ENCODE measurements at places on chromosomes 2 and 18.
A peak's percentile ranks its signal among the peaks of the same experiment; 100 is the strongest.

DNA sequence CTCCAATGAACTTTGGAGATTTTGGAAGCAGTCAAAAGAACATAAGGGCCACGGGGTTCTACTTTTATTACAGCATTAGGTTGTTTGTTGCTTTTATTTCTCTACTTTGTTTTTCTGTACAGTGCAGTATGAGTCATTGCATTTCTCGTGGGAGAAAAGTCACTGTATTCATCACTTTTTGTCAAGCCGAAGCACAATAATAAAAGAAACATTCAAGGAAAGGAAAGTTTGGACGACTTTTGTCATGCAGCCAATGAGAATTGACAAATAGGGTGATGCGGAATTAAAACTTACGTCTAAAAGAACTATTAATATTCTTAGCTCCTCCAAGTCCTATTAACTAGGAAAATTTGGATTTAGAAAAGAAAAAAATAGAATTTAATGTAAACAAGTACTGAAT lies 209.9 kb downstream of the TMEM182 start:
- no peak for DNase-seq

GRCh38 chr2:25821225-25822056 lies 56.8 kb downstream of the ASXL2 start:
- DNase-seq, result no peak

GRCh38 chr2:76731157-76731556 lies 791.0 kb downstream of the LRRTM4 start:
- DNase-seq, result no peak

GRCh38 chr2:71275939-71276310 lies 49.0 kb upstream of the PAIP2B start:
- no peak for DNase-seq

DNA sequence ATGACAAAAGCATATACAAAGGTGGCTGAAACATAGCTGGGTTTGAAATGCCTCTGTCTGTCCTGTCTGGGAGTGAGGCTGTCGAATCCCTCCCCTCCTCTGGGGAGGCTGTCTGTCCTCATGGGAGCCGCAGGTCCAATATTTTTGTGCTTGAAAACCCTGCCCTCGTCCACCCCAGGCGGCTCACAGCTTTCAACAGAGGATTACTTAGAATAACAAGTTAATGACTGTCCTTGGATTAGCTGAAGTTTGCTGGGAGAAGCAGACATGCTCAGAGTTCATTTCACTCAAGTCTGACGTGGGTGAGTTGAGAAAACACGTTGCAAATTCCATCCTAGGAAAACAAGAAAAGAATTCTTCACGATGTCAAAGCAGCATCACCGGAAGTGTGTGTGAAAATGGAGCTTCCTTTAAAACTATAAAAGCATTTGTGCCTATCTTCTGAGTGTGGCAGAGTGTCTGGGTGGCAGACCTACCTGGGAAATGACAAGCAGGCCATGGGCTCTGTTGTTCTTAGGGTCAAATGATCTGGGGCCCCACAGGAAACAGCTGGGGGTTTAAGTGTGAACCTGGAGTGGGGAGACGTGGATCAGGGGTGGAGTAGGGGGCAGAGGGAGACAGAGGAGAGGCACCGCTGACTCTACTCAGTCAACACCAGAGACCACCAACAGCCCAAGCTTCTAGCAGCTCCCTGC lies 77.1 kb downstream of the DDX1 start:
- DNase-seq, result no peak

DNA sequence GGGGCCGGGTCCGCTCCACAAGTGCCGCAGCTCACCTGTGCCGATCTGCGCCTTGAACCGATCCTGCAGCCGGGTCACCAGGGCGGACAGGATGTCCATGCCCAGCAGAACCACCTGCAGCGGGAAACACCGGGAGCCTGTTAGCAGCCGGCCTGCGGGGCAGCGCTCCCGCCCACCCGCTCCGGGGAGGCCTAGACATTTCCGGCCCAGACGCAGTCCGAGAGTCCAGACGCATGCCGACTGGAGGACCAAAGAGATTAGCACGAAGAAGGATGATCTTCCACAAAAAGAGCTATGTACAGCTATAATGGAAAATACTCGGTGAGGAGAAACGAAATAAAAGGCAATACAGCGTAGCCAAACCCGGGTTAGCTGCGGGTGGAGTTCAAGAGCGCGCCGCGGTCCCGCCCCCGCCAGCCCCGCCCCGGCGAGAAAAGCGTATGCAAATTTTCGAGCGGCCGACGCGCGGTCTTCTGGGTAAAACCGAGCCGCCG lies 421 bp upstream of the RNU4ATAC start:
- peak; percentile 80 for DNase-seq

- no peak for DNase-seq
Observed at GRCh38 chr2:225042800-225043167, 516 bp upstream of the DOCK10 start.

- no peak for DNase-seq
Observed at GRCh38 chr2:63984606-63985359, 34.4 kb downstream of the VPS54 start.

DNA sequence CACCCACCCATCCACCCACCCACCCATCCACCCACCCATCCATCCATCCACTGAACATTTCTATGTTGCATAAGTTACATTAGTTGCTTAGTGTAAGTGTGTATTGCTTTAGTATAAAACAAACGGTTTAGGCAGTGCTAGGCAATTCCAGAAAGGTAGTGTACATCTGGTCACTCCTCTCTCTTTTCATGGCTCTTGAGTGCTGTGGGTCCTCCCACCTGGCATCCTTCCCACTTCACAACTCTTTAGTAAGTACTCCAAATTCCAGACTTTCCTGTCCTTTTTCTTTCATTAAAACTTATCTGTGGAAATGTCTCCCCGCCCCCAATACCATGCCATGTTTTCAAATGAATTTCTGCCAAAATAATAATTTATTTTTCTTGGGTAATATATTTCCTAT lies 122.5 kb downstream of the PLEKHM3 start:
- DNase-seq, result no peak

- no peak for DNase-seq
Observed at GRCh38 chr2:148721991-148722777, 77.6 kb downstream of the EPC2 start.

DNA sequence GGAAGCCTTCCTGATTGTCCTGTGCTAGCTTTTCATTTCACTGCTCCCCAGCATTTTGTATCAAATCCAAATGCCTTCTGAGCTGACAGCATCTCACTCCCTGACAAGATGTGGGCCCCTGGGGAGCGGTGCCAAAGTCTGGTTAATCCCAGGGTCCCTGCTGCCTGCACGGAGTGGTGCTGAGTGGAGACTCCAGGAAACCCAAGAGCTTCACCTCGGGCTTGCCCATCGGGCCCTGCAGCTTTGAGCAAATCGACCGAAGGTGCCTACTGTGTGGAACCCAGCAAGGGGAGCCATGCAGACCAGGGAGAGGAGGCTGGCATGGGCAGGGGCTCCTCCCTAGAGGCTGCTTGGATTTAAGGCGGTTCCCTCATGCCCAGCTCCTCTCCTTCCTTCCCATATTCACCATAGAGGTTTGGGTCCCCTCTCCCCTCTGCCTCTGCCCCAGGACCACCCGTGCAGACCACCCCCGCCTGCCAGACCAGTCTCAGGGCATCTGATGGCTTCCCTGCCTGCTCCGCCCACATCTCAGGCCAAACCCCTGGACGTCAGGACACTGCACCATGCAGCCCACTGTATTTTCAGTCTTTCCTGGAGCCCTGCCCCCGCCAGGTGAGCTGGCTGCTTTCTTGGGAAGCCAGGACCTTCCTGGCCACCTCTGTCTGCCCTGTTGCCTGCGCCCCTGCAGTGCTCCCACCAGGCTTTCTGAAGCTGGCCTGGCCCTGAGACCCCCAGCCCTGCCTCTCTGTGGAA lies 37.8 kb downstream of the RRM2 start:
- DNase-seq, result no peak

DNA sequence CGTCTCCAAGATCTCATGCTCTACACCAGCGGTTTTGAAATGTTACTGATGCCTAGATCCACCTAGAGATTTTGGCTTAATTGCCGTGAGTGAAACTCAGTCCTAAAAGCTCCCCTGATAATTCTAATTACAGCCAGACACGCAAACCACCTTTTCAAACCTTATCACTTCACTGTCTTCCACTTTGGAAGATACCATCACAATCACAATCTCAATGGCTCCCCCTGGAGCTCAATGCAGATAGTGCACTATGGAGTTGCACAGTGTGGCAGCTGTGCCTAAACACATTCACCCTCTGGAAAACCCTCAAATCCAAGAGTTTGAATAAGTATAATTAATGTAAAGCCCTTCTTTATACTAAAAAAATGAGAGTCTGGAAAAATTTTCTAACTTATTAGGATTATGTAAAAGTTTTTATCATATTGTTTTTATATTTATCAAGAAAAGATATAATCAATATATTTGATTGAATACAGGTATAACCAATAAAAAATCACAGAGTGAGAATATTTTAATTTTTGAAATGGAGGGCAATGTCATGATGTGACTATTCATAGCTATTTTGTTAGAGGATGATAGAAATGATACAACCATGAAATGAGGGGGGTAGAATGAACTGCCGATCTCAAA lies 102.9 kb upstream of the SLC8A1 start:
- peak; percentile 37 for DNase-seq

- no peak for DNase-seq
Observed at GRCh38 chr2:36404318-36404717, 48.7 kb downstream of the CRIM1 start.

GRCh38 chr2:38353402-38353801 lies 23.7 kb downstream of the ATL2 start:
- no peak for DNase-seq

GRCh38 chr18:8609659-8610458 lies 622 bp downstream of the RAB12 start:
- no peak for DNase-seq

- DNase-seq, result no peak
Observed at GRCh38 chr18:22285361-22286140, 116.2 kb downstream of the GATA6 start.

- no peak for DNase-seq
Observed at GRCh38 chr2:106098081-106098480, 96.0 kb downstream of the UXS1 start.

GRCh38 chr2:18299423-18300212 lies 260.8 kb downstream of the RDH14 start:
- peak; percentile 0 for DNase-seq

GRCh38 chr2:170665743-170666142 lies 49.4 kb upstream of the SP5 start:
- no peak for DNase-seq

DNA sequence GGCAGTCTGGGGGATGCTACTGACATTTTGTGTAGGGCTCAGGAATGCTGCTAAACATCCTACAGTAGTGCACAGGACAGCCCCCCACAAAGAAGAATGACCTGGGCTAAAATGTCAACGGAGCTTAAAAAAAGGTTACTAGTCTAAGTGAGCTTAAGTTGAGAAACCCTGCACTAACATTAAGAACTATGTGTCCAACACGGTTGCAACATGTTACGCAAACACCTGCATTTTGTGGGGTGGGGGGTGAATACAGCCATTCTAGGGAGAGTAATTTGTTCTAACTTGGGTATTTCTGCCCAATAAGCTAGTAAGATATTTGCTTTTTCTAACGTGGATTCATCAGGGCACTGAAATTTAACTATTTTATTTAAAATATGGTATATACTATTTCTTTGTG lies 57.9 kb downstream of the SLC8A1 start:
- DNase-seq, result no peak

- DNase-seq, result peak; percentile 12
Observed at GRCh38 chr2:164514491-164514890, 106.8 kb downstream of the GRB14 start.

DNA sequence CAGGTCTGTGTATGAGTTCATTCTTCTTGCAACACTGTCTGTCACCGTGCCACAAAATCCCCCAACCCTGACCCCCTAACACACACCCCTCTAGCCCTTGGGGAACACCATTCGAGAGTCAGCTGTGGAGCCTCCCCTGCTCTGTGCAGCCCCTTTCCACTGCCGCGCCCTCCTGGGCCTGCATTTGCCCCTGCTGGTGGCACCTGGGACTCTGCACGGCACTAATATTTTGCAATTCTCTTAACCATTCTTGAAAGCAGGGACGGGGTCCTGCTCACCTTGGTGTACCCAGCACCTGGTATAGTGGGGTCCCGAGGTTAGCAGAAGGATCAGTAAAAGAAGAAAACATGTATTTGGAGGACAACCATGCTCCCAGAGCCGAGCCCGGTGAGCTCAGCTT lies 124.0 kb downstream of the HDAC4 start:
- DNase-seq, result no peak

- DNase-seq, result no peak
Observed at GRCh38 chr2:99660616-99661406, 171.0 kb upstream of the REV1 start.

GRCh38 chr2:60058781-60059180 lies 494.7 kb downstream of the BCL11A start:
- DNase-seq, result no peak

- DNase-seq, result no peak
Observed at GRCh38 chr18:3148930-3149535, 70.7 kb downstream of the MYOM1 start.

DNA sequence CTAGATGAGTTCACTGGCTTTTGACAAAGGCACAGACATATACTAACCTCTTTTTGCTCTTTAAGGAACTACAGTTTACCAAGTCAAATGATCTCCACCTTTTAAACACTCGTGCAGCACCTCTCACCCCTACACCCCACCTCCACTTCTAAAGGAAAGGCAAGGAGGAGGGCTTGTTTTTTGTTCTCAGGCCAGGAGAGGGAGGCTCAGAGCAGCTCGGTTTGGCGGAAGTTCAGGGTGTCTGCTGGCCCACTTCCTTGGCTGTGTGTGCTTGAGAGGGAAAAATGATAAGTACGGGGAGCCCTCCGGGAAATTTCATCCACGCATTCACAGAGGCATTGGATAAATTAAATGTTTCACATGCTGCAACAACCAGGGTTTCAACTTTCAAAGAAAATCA lies 667.9 kb downstream of the BCL11A start:
- no peak for DNase-seq

DNA sequence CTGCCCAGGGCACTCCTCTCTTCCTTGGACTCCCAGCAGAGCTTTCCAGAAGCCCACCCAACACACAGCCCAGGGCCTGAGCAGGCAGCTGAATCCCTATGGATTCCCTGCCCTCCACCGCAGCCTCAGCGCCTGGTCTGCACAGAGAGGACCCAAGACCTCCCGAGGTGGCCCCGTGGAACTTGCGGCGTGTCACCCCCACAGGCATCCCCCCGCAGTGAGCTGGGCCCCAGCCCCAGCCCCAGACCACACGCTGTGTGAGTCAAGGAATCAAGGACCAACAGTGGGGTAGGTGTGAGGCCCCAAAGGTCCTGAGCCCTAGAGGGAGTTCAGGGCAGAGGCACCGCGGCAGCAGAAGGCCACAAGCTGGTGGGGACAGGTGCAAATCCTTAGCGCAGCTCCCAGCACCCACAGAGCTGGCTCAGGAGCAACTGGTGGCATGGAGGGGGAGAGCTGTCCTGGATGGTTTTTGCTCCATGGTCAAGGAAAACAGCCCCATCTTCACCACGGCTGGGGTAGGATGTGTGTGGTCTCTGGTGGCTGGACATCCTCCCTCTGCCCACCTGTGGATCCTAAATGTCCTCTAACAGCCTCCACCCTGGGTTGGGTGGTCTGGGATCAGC lies 8.5 kb downstream of the HS6ST1 start:
- no peak for DNase-seq

- DNase-seq, result no peak
Observed at GRCh38 chr2:165453561-165454094, 15.9 kb upstream of the CSRNP3 start.

- DNase-seq, result no peak
Observed at GRCh38 chr2:209424781-209425470, 1.1 kb downstream of the MAP2 start.

GRCh38 chr2:142966284-142966683 lies 88.8 kb downstream of the KYNU start:
- DNase-seq, result no peak

All from COR-L47 (cell line).